ENCODE measurements at places on chromosomes 3 and 15.

GRCh38 chr3:108489776-108490175 lies 20.6 kb downstream of the MYH15 start:
- peak; percentile 71 for DNase-seq

- DNase-seq, result peak; percentile 34
Measured at GRCh38 chr15:89293012-89293411, 41.6 kb downstream of the POLG start.

DNA sequence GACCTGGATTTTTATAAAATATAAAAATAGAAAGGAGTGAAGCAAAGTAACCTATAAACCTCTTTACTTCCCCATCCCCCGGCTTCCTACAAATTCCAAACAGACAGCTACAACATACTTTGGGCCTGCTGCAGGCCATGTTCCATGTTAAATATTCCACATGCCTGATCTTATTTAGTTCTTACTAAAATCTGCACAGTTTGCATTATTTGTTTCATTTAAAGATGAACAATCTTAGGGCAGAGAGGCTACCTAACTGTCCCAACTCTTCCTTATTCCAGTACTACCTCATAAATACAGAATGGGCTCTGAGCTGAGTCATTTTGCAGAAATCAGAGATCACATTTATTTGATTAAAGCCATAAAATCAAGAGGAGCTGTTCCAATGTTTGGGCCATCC lies 665.0 kb downstream of the PDCD6IP start:
- DNase-seq, result no peak

- peak; percentile 95 for DNase-seq
Measured at GRCh38 chr3:71504250-71505036, 79.1 kb downstream of the FOXP1 start.

- no peak for DNase-seq
Measured at GRCh38 chr3:122301063-122301462, 24.0 kb upstream of the CSTA start.

Measured in RKO (cell line).